Calu3 (cell line): ENCODE measurements at places on chromosomes 1 and 21. TPM values are rescaled to one million over a fixed set of nuclear protein-coding genes. Genes with fewer than 3 reads are reported as not detected.

FCRL6 gene
- not detected in 2 replicates for total RNA-seq

RIPPLY3 gene
- total RNA-seq: 0.17 and 0.40 TPM in 2 replicates

TEX38 gene
- total RNA-seq: not detected in 2 replicates

OR6F1 gene
- total RNA-seq: not detected in 2 replicates

FABP3 gene
- not detected in 2 replicates for total RNA-seq

GJB4 gene
- 2.5 and 2.6 TPM in 2 replicates for total RNA-seq

DNA sequence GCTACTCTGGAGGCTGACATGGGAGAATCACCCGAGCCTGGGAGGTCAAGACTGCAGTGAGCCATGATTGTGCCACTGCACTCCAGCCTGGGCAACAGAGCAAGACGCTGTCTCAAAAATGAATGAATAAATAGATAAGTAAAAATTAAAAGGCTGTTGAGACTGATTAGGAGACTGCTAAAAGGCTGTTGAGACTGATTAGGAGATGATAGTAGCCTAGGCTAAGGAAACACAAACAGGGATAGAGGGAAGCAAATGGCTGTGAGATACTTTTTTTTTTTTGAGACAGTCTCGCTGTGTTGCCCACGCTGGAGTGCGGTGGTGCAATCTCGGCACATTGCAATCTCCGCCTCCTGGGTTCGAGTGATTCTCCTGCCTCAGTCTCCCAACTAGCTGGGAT lies 28.4 kb downstream of the PRPF38A start:
- DNase-seq: no peak

- no peak for DNase-seq
Observed at GRCh38 chr21:45768011-45768739, 124.7 kb downstream of the PCBP3 start.

- peak; percentile 80 for DNase-seq
Observed at GRCh38 chr1:27542463-27543273, 52.7 kb upstream of the WASF2 start.

DNA sequence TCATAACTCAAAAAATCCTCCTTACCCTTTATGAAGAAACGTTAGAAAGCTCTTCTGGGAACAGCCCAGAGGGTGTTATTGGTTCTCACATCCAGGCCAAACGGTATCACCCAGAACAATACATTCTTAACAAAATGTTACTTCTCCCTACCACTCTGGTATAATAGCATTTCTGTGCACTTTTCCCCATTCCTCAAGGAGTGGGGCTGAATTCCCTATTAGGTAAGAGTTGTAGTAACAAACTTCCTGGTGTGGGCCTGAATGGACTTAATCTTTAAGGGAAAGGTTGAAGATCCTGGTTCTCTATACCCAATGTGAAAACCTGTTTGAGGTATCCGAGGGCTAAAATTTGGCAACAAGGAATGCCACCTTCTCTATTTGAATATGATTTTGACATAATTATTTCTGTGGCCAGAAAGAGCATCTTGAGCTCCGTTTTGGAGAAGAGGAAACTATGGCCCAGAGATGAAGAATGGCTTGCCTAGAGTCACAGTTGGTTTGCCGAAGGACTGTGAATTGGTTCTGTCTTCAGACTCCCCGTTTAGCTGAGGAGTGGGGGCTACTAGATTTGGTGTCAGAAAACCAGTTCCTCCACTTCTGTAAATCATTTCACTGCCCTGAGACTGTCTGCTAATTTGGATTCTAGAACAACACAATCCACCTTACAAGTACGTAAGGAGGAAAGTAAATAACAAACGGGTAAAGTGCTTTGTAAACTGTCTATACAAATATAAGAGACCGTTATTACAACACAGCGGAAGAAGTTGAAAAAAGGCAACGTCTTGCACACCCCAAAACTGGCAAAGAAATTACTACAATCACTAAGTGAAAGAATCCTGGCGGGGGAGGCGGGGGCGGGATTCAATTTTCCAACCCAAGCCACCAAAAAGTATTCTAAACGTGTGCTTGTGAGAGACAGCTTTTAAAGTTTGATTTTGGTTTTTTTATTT lies 2.3 kb downstream of the ANP32E start:
- DNase-seq: peak; percentile 69

- peak; percentile 42 for DNase-seq
Observed at GRCh38 chr1:81699234-81699633, 101.5 kb upstream of the ADGRL2 start.

DNA sequence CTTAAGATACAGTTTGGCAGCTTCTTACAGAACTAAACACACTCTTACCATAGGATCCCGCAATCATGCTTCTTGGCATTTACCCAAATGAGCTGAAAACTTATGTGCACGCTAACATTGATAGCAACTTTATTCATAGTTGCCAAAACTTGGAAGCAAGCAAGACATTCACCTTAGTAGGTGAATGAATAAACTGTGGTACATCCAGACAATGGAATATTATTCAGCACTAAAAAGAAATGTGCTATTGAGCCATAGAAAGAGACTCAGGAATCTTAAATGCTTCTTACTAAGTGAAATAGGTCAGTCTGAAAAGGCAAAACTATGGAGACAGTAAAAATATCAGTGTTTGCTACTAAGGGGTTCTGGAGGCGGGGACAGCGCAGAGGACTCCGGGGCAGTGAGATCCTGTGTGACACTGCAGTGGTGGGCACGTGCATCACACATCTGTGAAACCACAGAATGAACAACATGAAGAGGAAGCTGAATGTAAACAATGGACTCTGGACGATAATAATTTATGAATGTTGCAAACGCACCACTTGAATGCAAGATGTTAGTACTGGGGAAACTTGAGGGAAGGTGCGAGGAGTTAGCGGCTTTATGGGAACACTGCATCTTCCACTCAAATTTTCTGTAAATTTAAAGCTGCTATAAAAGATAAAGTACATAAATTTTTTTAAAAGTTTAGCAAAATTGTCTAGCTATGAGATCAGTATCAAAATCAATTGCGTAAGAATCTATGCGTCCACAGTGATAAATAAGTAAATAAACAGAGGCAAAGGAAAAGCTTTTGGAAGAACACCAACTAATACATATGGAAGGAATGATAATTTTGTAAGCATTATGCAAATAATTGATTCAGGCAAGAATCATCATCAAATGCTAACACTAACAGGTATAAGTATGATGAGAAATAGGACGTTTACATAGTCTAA lies 15.4 kb upstream of the SPATC1L start:
- no peak for DNase-seq

DNA sequence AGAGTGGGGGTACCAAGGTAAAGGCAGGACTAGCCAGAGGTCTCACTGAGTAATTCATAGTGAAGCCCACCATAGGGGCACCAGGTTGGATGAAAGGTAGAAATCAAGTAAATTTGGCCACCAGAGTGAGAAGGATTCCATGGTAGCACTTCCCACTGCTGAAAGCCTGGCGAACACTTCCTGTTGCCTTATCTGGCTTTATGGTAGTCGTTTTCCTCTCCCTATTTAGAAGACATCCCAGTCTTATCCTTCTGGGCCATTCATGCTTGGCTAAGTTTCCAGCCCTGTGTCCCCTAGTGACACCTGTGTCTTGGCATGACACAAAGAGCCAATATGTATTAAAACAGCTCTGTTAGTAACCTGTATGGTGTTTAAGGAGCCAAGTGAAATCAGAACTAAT lies 74.3 kb upstream of the SIPA1L2 start:
- DNase-seq: no peak

DNA sequence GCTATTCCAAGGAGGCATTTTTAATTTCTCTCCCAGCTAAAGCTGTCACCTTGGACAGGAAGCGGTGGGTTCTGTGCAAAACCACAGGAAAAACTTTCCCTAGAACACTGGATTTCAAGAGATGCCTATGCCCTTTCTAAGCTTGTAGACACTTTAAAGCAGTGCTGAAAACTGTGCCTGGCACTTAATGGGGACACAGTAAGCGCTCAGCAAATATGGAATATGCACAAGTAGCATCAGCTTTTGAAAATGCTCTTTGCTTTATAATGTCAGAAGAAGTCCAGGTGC lies 50.9 kb upstream of the TARBP1 start:
- no peak for DNase-seq

DNA sequence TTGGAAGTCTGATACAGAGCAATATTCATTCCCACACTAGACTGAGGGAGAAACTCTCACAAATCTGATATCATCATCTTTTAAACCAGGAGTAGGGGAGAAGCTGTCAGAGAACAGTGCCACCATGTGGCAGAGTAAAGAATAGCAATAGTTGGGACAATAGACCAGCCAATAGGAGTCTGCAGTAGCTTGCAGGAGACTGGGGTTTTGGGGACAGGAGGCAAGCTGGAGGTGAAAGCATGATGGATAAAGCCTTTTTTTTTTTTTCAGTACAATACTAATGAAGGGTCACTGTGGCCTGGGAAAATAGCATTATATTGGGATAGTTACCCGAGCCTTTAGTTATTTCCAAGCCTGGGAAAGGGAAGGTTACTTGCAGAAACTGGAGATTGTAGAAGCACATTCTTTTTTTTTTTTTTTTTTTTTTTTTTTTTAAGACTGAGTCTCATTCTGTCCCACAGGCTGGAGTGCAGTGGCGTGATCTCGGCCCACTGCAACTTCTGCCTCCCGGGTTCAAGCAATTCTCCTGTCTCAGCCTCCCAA lies 120.7 kb downstream of the S1PR1 start:
- peak; percentile 61 for DNase-seq

GRCh38 chr1:109787845-109788601 lies 24.3 kb upstream of the EPS8L3 start:
- DNase-seq: no peak

DNA sequence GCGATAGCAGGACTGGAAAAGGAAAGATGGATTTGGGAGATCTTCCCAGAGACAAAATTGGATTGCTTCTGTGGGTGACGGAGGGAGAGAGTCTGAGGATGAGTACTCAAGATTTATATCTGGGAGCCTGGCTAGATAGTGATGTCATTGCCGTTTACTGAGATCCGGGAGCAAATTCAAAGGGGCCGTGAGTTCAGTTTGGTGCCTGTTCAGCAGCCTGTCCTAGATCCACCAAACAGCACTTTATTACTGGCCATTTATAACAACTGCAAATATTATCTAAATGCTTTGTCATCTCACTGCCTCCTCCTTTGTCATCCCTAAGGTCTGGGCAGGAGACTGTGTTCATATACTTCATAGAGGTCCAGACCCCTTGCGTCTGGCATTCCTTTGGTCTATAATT lies 29.2 kb downstream of the MAPKAPK2 start:
- DNase-seq: no peak

DNA sequence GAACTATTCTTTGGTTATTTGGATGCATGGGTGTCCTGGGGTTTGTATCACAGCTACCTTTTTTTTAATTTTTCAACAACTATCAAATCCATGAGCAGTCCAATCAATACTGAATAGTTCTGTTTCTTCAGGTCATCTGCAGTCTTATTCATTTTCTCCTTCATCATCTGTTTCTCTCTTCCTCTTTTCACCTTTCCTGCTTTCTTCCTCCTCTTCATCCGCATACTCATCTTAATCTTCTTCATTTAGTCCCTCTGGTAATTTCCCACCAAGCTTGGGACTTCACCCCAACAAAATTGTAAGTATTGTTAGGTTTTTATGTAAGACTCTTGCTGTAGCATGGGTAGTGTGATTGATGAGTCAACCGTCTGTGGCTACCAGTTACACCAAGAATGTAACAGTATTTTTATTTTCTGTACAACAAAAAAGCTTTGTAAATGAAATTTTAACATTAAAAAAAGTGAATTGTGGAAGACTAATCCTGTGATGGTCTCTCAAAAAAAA lies 184.1 kb upstream of the RNPC3 start:
- DNase-seq: no peak

- no peak for DNase-seq
Observed at GRCh38 chr1:222926566-222926965, 111.7 kb downstream of the DISP1 start.

- DNase-seq: no peak
Observed at GRCh38 chr21:34093083-34093482, 19.7 kb downstream of the MRPS6 start.

DNA sequence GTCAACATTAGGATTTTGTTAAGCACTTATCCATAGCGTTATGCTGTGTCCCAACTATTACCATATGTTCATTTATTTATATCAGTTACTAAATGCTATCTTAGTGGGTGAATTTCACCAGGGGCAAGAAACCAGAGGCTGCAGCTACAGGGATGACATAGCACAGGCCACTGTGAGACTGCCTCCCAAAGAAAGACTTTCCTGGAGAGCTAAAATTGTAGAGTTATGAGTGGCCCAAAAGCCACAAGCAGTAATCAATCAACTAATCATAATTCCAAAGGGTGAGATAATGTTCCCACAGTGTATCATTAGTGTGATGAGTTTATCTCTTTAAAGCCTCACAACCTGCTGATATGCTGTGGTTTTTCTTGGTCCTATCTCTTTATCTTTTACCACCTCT lies 3.8 kb upstream of the TGFB2 start:
- no peak for DNase-seq

DNA sequence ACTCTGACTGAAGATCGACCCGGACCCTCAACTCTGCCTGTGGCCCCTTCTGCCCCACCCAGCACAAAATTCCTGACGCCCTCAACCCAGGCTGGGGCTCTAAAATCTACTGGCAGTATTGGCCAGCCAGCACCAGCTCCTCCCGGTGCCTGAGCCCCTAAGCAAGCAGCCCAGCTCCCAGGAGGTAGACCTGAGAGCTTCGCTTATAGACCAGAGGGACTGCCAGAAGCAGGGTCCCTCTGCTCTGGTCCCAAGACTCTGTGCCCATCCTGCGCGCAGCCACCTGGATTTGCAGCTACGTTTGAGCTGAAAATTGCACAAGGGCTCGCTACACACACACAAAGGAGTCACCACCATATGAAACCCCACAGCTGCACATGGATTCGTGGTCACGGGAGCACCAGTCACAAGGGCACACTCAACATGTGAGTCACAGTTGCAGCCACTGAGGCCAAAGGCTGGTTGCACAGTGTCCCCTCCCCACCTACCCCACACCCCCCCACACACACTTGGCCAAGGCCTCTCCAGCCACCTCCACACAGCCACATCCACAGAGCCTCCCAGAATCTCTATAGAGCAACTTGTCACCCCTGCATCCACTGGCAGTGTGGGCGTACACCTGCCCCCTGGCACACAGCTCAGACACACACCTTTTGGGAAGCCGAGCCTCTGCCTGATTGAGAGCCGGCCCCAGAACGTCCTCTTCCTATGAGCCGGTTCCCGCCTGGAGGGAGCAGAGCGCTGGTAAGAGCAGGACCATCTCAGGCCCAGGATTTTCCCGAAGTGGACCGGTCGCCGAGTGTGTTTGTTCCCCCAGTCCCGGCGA lies 1.1 kb upstream of the DMBX1 start:
- DNase-seq: no peak

- peak; percentile 26 for DNase-seq
Observed at GRCh38 chr1:209675565-209676154, 448 bp downstream of the G0S2 start.

DNA sequence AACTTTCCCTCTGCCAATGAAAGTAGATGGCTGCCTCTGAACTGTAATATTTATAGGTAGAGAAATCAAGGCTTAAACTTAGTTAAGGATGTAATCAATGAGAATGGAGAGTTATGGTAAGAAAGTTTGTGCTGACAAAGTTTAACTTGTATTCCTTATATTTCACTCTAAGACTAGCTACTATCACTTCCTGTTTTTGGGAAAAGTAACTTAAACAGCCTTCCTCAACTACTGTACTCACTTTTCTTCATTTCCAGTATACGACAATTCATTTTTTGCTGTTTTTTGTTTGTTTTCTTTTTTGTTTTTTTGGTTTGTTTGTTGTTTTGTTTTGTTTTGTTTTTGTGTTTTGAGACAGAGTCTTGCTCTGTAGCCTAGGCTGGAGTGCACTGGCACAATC lies 3.7 kb downstream of the RGS18 start:
- no peak for DNase-seq
